Peyer's patch (tissue), 4 donors: ENCODE measurements at places on chromosomes 7 and 10.

DNA sequence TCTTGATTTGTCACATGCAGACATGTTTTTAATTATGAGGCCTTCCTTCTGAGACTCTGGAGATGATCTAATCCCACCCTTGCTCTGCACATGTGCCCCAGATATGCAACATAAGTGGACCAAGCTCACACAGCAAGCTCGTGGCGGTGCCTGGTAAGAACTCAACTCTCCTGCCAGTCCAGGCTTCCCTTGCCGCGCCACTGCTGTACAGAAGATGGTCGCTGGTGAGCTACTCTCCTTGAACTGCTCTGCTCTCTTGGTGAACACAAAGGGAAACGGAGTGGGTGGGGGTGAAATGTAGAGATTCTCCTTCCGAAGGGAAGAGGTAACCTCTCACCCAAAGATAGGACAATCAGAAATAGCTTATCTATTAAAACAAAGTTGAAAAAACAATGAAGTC, 25.7 kb downstream of the MYOF start:
- H3K4me3 ChIP-seq = no peak overlapping the region
- H3K4me1 ChIP-seq = peaks cover 12% of the 10 kb centered on the region
- H3K27me3 ChIP-seq = no peaks in the 10 kb centered on the region
- H3K27ac ChIP-seq = no peak overlapping the region
- DNase-seq = no peak

DNA sequence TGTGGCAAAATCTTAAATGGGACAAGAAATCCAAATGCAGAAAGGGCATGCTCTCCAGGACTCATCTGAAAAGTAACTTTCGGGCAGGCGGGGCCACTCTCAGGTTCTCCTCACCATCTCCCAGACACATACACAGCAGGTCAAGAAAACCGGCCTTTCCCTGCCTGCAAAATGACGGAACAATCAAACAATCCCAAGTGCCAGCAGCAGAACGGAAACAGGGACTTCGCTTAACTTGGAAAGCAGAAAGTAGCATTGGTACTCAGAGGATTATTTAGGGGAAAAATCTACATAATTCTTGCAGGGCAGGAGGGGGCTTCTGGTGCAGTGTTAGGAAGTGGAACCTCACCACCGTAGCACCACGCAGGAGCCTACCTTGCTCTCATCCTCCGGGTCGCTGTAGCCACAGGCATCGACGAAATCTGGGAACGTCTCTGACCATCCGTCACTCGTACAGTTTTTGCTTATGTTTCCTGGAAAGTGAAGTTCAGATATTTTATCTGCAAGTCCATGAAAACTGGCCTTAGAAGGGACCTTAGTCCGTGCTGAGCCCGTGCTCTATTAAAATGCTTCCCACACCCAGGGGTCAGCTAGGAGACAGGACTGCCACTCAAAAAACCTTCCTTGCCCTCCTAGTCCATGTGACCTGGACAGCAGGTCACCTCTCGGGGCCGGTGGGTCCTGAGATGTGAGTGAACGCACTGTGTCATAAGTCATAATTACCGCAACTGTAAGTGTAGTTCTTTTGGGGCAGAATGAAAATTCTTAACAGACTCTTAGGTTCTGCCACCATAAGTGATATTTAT, 41.1 kb downstream of the VIPR2 start:
- no peak for DNase-seq
- H3K27me3 ChIP-seq = no peaks in the 10 kb centered on the region
- H3K36me3 ChIP-seq = no peaks in the 10 kb centered on the region
- no peaks in the 10 kb centered on the region for H3K4me1 ChIP-seq
- H3K27ac ChIP-seq = no peak overlapping the region

DNA sequence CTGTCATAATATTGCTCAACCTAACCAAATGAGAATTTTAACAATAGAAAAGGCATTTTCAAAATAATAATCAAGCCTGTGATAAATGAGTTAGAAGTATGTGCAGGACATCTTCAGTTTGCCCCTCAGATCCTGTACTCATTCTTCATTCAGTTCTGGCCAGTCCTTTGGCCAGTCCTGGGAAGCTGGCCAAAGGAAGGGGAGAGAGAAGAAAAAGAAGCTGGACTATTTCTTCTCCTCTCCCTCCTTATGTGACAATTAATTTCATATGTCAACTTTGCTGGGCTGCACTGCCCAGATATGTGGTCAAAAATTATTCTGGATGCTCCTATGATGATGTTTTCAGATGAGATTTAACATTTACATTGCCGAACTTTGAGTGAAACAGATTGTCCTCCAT, 31.6 kb upstream of the ITGB8 start:
- no peak for DNase-seq
- H3K27me3 ChIP-seq = no peaks in the 10 kb centered on the region
- no peaks in the 10 kb centered on the region for H3K36me3 ChIP-seq

GRCh38 chr10:71921324-71922027, 42.7 kb upstream of the CHST3 start:
- no peaks in the 10 kb centered on the region for H3K36me3 ChIP-seq
- H3K27me3 ChIP-seq = no peaks in the 10 kb centered on the region
- DNase-seq = no peak

- H3K4me3 ChIP-seq = no peak overlapping the region
- H3K36me3 ChIP-seq = no peaks in the 10 kb centered on the region
- no peaks in the 10 kb centered on the region for H3K4me1 ChIP-seq
- H3K27ac ChIP-seq = no peak overlapping the region
- H3K27me3 ChIP-seq = no peaks in the 10 kb centered on the region
Observed at GRCh38 chr10:116126239-116126638, 146.8 kb downstream of the GFRA1 start.

GRCh38 chr10:116185199-116185867, 87.7 kb downstream of the GFRA1 start:
- no peak for DNase-seq
- no peaks in the 10 kb centered on the region for H3K4me1 ChIP-seq
- H3K36me3 ChIP-seq = no peaks in the 10 kb centered on the region
- no peak overlapping the region for H3K27ac ChIP-seq
- no peaks in the 10 kb centered on the region for H3K27me3 ChIP-seq

GRCh38 chr7:152464312-152465118, 28.7 kb upstream of the KMT2C start:
- H3K27ac ChIP-seq = peak overlapping the region; percentile 100
- DNase-seq = peak; percentile 82
- H3K4me3 ChIP-seq = peak overlapping the region; percentile 97
- no peaks in the 10 kb centered on the region for H3K27me3 ChIP-seq
- no peaks in the 10 kb centered on the region for H3K4me1 ChIP-seq

DNA sequence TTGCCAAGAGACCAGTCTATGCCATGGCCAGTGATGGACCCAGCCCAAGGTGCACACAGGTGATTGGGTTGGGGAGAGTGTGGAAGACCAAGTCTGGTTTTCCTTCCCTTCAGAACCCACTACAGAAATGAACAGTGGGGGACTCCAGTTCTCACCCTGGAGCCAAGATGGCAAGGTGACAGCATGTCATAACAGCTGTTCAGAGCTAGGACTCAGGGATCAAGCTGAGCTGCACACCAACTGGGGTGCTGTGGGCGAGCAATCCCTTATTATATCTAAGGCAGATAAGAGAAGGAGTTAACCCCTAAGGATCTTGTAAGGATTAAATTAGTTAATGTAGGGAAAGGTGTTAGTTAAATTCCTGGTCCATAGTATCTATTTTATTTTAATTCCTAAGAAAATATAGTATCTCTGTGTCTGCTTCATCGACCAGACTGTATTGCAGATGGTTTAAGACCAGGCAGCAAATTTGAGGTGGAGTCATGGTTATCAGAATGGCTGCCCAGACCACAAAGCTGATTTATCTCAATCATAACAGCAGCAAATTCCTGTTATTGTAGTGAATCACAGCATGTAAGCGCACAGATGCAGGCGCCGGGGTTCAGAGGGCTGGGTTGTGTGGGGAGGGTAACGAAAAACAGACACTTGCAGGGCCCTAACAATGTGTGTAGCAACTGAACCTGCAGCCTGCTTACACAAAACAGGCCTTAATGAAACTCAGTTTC, 208.7 kb upstream of the ZNF32 start:
- no peaks in the 10 kb centered on the region for H3K4me1 ChIP-seq
- DNase-seq = no peak
- H3K27ac ChIP-seq = no peak overlapping the region
- no peak overlapping the region for H3K4me3 ChIP-seq
